Muscle of leg (tissue), 16 donors: ENCODE measurements at places on chromosomes 2 and 18. TPM values are rescaled to one million over a fixed set of nuclear protein-coding genes. Genes with fewer than 3 reads are reported as not detected.
A peak's percentile ranks its signal among the peaks of the same experiment; 100 is the strongest.

DNA sequence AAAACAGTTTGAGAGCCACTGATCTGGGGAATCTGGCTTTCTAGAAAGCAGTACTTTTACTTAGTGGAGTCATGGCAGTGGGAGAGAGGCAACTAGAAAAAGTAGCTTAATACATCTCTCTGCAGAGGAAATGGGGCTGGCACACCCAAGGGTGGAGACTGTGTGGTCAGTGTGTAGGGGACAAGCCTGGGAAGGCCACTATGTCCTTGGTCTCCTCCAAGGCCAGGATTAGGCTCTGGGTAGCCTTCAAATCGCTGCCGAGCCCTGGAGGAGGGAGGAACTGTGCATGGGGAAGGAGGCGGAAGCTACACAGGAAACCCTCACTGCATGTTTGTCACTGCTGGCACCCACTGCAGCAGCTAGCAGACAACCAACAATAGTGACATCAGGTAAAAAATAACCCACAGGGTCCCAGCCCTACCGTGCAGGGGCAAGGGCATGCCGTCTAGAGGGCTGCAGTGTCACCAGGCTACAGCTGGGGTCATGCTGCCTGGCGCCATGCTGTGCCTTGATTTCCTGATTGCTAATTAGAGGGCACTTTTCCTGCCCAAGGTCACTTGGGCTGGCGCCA, 34.8 kb downstream of the LBH start:
- no peak for DNase-seq

GRCh38 chr2:226121046-226121738, 678.4 kb downstream of the IRS1 start:
- peak; percentile 86 for DNase-seq

DNA sequence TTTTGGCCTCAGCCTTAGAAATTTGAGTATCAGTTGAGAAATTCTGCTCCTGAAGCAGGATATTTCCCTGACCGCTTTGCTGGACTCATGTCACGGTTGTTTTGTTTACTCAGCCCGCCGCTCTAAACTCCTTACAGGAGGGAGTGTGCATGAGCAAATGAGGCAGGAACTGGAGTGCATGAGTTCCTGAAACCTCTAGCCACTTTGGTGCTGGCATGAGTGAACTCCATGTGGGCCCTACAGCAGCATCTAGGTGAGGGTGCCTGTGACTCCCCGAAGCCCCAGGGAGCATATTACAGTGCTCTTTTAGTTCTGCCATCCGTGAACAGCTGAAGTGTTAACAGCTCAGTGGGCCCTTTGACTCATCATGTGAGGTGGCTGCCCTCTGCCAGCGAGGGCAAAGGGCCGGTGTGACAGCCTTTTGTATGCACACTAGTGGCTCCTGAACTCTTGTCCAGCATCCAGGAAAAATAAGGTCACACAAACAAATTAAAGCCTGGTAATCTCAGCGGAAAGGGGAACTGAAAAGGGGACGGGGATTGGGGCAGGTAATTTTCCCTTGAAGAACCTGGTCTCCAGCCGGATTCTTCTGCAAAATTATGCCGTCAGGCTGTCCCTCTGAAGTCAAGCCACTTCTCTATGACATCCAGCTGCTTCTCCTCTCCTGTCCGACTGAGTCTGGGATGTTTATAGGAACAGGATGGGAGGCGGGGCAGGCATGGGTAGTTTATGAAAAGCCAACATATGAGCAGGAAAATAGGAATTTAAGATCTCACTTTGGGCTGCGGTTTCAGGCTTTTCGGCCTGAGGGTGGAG, 1668.7 kb downstream of the SUCLG1 start:
- DNase-seq, result peak; percentile 5

- DNase-seq, result peak; percentile 84
These were observed 106.9 kb upstream of the THOC1 start for GRCh38 chr18:374721-375168.

DNA sequence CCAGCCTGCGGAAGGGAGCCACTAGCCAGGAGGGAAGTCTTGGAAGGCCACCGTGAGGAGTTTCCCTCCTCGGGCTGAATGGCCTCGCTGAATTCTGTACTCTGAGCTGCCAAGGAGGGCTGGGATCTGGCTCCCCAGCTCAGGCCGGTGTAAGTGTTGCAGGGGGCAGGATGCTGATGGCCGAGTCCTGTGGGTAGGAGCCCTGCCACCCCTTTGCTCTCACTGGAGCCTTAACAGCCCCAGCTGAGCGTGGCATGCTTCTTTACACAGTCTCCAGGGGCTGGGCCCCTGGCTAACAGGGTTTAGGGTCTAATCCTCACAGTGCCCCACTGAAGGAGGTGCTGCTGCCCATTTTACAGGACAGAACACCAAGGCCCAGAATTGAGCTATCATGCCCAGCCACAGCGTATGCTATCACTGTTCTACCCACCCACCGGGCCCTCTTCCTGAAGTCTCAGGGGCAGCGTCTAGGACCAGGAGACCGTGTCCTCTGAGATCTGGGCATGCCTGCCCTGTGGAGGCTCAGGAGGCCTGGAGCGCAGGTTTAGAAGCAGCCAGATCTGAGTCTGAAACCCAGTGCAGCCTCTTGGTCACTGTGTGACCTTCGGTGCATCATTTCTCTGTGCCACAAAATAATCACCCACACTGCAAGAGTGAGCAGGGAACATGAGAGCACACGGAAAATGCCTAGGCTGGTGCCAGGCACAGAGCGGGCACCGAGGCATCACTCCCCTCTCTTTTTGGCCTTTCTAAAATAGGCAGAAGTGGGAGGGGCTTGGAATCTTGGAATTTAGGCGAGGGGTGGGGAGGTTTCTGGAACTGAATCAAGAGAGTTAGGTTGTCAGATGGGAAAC, 42.9 kb downstream of the TMEM37 start:
- no peak for DNase-seq

- no peak for DNase-seq
These were observed 74.7 kb downstream of the CD28 start for GRCh38 chr2:203781151-203781550.

GRCh38 chr18:61637905-61638595, 254.8 kb downstream of the RNF152 start:
- peak; percentile 42 for DNase-seq

DNA sequence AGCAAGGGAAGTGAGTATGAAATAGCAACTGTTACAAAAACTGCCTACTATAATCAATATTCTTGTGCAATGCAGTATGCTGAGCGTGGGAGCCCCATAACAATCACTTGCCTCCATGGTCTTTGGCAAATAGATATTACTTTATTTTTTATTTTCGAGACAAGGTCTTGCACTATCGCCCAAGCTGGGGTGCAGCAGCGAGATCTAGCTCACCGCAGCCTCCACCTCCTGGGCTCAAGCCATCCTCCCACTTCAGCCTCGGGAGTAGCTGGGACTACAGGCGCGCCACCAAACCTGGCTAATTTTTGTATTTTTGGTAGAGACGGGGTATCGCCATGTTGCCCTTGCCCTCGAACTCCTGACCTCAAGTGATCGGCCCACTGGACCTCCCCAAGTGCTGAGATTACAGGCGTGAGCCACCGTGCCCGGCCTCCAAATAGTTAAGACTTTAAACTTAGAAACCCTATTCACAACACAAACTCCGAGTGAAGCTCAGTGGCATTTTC, 1.2 kb upstream of the CCNT2 start:
- DNase-seq, result no peak

DNA sequence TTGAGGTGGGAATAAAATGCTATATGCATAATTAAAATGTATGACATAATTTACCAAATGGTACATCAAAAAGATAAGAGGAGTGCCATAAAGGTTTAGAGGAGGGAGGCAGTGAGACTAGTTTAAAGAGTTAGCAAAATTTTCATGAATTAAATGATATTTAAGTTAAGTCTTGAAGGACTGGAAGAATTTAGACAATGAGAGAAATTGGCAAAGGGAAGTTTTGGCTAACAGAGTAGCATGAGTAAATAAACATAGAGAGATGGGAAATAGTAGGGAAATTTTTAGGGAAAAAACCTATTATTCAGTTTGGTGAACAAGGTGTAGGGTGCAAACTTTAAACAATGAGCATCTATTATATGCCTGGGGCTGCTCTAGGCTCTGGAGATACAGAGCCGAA, 68.8 kb downstream of the CAVIN2 start:
- peak; percentile 69 for DNase-seq

DNA sequence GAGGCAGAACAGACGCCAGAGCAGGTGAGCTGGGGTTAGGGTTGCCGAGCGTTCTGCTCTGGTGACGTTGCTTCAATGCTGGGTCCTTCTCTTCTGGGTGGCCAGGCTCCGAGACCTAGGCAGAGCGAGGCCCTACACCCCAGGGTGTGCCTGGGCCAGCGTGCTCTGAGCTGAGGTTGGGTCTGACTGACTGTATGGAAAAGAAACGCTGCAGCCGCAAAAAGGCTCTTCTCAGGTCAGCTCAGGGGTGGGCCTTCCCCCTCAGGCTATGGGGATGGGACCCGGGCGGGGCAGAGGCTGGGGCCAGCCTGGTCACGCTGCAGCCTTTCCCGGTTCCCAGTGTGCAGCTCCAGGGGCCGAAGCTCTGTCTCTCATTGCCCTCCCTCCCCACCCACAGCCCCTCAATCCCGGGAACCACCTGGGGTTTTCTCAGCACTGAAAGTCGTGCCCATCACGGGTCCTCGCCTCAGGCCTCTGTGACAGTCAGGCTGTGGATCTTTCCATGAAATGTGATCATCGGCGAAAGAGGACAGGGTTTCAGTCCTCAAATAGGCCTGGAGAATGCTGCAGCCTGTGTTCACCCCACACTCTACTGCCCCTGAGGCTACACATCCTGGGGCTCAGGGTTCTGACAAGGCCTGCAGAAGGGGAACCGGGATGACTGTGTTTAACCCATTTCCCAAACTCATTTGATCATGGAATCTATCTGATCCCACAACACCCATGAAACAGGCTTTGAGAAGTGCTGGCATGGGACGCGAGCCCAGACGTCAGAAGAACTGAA, 19.4 kb downstream of the CYP26B1 start:
- no peak for DNase-seq

DNA sequence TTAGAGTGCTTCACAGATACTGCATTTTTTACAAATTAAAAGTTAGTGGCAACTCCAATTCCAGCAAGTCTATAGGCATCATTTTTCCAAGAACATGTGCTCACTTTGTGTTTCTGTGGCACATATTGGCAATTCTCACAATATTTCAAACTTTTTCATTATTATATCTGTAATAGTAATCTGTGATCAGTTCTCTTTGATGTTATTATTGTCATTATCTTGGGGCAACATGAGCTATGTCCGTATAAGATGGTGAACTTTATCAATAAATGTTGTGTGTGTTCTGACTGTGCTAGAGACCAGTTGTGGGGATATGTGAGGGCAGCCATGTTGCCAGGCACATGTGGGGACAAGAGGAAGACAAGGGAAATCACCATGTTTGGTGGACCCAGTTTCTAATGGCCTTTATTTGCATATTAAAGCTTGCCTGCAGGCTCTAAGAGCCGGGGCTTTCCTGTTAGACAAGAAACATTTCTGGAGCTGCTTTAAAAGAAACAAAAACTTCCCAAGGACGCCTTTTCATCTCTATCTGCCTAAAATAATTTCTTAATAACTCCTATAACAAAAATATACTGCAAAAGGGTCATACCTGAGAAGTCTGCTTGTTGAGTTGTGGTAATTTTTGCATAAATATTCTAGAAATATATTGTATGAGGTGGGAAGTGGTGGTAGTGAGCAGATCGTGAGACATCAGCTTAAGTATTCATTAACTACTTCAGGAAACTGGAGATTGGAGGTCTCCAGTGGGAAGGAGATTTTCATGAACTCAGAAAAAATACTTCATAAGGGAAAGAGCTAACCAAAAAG, 37.2 kb downstream of the KYNU start:
- no peak for DNase-seq

GRCh38 chr2:230904856-230905447, 20.1 kb downstream of the GPR55 start:
- no peak for DNase-seq

DNA sequence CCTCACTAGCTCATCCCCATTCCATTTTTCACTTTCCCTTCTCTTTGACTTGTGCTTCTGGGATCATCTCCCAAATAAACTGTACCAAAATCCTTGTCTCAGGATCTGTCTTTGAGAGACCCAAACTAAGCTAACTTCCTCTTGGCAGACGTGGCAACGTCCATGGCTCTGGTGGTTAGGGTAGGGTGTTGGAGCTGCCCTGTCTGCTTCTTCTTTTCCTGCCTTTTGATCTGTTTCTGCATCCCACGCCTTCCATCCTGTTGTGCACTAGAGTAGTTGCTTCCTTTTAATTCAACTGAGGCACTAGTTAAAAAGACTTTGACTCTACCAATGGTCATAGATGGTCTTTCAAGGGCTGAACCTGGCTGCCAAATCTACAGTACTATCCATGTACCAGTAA, 5.5 kb upstream of the MAP4K4 start:
- DNase-seq, result no peak

DNA sequence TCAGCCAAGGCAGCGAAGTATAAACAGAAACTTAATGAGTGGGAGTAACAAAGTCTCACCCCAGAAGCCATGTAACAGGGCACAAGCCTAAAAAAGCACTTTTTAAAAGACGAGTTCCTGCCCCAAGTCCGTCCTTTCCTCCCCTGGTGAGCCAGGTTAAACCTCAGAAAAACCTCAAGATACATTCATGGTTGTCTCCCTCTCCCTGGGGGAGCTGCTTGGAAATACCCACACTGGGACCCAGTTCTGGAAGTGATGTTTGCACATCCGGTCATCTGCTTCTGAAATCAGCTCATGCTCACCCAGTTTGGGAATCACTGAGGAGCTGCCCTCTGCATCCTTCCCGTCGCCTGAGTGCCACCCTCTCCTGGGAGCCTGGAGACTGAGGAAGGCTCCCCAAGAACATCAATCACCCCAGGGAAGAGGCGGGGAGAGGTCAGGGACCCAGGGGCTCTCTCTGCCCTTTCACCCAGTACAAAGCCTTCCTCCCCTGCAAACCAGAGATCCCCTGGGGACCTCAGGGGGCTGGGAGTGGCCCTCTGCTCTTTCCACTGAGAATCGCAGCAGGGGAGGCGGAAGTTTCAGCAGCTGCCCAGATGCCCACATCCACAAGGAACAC, 150.6 kb upstream of the AGAP1 start:
- peak; percentile 27 for DNase-seq

GRCh38 chr2:206603243-206603642, 39.0 kb upstream of the FAM237A start:
- no peak for DNase-seq

DNA sequence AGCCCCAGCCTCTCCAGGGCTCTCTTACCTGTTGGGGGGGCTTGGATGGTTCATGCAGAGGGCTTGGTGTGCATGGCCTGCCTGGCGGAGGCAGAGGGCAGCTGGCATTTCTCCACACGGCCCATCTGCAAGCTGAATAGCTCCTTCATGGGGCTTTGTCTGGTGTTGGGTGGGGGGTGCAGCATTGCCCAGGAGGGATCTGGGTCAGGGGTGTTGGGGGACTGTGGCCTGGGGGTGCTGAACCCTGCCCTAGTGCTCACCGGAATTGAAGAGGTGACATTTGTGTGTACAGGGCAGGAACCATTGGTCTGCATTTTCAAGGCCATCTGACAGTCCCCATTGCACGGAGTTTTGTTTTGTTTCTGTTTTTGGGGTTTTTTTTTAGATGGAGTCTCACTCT, 58.8 kb upstream of the HAAO start:
- no peak for DNase-seq

The SLC14A1 gene
- polyA plus RNA-seq, result 1.4 TPM

The KRTCAP3 gene
- 4.3 TPM for polyA plus RNA-seq

The PAX8 gene
- polyA plus RNA-seq, result 5.5 TPM

The TCF23 gene
- 0.21 TPM for polyA plus RNA-seq

The MAP3K20 gene
- 84.2 TPM for polyA plus RNA-seq

The TEX44 gene
- polyA plus RNA-seq, result not detected

The KLHL41 gene
- polyA plus RNA-seq, result 3,717 TPM
